Eye (tissue), 1 donor: ENCODE measurements at places on chromosomes 11 and 22.

DNA sequence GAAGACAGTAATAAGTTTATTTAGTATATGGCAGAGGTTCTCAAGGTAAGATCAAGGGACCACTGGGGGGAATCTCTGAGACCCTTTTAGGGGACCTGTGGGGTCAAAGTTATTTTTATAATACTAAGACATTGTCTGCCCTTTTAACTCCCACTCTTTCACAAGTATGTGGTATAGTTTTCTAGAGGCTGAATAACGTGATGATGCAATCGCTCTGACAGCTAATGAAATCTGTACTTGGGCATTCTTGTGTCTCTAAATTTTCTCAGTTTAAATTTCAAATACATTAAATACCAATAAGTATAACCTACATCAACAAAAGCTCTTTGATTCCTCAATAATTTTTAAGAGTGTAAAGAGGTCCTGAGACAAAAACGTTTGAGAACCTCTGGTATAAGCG is 147.9 kb downstream of the ATG16L2 start:
- DNase-seq, result no peak

DNA sequence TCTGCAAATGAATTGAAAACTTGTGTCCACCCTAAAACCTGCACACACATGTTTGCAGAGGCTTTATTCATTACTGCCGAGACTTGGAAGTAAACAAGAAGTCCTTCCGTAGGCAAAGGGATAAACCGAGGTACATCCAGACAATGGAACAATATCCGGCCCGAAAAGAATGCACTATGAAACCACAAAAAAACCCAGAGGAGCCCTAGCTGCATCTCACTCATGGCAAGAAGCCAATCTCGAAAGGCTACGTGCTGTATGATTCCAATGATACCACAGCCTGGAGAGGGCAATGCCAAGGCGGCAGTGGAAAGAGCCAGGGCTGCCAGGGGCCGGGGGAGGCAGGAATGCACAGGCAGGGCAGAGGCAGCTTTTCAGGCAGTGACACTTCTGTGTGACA is 3.2 kb upstream of the MRPL23 start:
- peak; percentile 16 for DNase-seq

DNA sequence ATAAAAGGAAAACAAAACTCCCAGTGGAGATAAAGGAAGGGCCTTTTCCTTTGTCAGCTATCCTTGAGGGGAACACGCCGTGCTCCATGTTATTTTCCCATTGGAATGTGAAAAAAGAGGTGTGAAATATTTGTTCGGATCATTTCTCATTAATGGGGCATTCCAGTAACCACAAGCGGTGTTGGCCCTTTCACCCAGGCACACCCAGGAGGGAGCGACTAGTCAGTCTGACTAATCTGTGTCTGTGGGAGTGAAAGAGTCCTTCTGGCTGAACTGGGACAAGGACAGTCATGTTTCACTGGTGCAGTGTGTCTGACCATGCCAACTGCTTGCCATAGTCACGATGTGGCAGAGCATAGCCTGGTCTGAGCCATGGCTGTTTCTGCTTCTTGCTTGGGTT is 13.0 kb upstream of the MYEOV start:
- DNase-seq, result peak; percentile 54

DNA sequence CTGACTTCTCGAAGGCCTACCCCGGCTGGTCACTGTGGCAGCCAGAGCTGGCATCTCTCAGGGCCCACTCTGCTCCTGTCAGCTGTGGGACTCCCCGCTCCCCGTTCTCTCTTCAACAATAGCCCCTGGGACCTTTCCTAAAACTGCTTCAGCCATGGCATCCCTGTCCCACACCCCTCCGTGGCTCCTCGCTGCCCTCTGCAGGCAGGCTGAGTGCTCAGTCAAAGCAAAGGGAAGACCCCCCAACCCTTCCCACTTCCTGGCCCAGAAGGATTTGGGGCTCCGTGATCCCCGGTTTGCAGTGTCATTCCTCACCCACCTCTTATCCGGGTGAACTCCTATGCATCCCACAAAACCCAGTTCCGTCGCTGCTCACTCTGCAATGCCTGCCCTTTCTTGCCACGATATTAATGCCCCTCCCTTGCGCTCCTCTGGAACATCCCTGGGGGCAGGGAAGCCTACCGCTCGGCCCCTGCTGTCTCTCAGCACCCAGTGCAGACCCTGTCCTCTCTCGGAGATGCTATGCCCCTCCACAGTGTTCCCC is 1.6 kb upstream of the TH start:
- no peak for DNase-seq

DNA sequence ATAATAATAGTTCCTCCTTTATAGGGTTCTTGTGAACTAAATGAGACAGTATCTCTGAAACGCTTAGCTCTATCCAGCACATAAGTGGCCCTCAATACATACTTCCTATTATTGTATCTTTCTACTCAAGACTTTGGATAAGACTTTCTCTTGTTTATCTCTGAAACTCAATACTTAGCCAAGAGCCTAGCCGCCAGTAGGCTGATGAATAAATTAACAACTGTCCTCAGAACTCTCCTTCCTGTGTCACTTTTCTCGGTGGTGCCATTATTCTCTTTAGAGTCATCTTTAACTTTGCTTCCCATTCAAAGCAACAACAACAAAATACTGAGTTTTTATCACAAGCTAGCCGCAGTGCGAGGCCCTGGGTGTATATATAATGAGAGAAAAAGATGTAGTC is 86.9 kb downstream of the FAM83F start:
- no peak for DNase-seq

DNA sequence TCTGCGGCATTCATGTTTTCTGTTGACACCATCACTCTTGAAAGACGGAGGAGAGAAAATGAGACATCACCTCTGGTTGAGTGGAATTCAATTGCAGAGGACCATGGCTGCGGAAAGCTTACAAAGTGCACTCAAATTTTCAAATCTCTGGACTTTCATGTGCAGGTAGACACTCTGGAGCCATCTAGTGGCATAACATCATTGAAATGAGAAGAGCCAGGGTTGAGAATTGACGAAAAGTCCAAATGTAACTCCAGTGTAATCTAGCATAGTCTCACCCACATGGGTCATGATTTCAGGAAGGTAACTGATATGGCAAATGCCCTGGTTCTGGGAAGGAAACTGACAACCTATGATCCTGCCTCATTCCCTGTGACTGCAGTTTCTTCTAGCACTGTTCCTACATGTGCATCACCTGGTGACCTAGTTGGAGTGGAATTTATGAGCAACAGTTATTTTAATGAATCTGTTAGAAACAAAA is 687.8 kb downstream of the KCNA4 start:
- peak; percentile 77 for DNase-seq

DNA sequence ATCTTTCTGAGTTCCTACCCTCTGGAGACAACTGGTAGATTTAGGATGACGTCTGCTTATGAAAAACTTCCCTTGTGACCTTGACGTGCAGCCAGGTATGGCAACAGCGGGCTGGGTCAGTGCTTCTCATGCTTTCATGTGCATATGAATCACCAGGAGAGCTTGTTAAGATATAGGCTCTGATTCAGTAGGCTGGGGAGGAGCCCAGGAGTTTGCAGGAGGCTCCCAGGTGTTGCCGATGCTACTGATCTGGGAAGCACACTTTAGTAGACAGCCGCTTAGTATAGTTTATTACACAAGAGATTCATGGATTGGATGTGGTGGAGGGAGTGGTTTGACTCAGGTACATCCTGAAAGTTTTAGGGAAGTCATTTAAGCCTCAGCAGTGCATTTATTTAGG is 23.8 kb downstream of the DIXDC1 start:
- no peak for DNase-seq

- DNase-seq, result peak; percentile 57
These were observed at the start of gene UPK3A for GRCh38 chr22:45284705-45285262. Gene UPK3A, plus strand, starts transcription at chr22:45284949. Its CDS starts 65 bp downstream, at chr22:45285014.

GRCh38 chr11:113148652-113149051 is 165.7 kb upstream of the TTC12 start:
- DNase-seq, result peak; percentile 43

DNA sequence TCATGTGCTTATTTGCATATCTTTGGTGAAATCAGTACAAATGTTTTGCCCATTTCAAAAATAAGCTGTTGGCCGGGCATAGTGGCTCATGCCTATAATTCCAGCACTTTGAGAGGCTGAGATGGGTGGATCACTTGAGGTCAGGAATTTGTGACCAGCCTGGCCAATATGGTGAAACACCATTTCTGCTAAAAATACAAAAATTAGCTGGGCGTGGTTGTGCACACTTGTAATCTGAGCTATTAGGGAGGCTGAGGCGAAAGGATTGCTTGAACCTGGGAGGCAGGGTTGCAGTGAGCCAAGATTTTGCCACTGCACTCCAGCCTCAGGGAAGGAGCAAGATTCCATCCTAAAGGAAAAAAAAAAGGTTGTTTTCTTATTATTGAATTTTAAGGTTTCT is 136.0 kb downstream of the SWAP70 start:
- no peak for DNase-seq

GRCh38 chr11:107547961-107548360 is 17.6 kb downstream of the ALKBH8 start:
- DNase-seq, result no peak

DNA sequence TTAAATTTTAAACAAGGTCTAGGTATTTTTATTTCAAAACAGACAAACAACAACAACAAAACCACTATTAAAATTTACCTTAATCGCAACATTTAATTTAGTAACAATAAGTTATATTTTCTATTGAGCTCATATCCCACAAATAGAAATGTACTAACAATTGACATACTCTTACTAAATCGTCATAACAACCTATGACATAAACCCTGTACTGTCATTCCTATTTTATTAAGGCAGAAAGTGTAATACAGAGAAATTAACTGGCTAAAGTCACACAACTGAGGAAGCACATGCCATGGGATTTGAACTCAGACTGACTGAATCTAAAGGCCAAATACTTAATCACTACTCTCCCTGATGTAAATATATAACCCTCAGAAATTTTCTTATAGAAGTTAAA is 3.0 kb downstream of the KIF18A start:
- no peak for DNase-seq

DNA sequence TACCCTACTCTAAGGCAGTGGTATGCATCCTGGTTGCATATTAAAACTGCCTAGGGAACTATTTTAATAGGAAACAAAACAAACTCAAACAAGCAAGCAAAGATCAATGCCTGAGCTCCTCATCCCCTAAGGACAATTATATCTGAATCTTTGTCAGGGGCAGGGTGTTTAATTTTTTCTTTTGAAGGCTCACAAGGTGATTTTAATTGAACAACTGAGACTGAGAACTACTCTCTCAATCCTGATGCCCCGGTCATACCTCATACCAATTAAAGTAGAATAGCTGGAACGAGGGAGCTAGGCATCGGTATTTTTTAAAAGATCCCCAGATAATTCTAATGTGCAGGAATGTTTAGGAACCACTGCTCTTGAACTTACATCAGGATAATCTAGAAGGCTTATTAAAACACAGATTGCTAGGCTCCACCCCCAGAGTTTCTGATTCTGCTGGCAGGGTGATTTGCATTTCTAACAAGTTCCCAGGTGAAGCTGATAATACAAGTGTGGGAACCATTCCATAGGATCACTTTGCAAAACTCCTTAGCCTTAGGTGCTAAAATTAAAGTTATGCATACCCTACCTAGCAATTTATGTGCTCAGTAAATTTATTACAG is 416.5 kb downstream of the GUCY1A2 start:
- DNase-seq, result no peak

- no peak for DNase-seq
These were observed 151.2 kb downstream of the LRRC4C start for GRCh38 chr11:41308286-41308685.

DNA sequence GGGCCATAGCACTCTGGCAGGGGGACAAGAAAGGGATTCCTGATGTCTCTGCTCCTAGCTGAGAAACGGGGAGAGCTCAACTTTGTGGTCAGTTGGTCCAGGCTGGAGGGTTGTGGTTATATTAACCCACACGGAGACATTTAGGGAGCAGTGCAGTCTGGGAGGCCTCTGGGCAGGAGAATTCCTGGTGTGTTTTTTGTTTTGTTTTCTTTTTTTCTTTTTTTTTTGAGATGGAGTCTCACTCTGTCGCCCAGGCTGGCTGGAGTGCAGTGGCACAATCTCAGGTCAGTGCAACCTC is 88.0 kb upstream of the SHISAL1 start:
- DNase-seq, result no peak

DNA sequence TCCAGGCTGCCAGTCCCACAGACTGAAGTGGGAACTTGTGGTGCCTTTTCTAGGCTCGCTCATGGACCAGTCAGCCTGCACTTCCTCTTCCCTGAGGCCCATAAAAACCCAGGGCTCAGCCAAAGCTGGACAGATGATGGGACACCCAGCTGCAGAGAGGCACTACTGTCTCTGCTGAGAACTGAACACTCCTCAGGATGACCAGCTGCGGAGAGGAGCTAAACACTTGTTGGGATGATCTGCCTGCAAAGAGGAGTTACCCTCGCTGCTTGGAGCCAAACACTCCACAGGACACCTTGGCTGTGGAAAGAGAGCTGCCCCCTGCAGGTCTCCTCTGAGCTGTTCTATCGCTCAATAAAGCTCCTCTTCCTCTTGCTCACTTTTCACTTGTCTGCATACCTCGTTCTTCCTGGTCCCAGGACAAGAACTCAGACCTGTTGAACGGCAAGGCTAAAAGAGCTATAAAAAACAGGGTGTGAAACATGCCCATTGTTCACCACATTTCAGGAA is 465.5 kb downstream of the GUCY1A2 start:
- DNase-seq, result no peak

- DNase-seq, result no peak
These were observed 4.9 kb downstream of the NNMT start for GRCh38 chr11:114301088-114301487.

DNA sequence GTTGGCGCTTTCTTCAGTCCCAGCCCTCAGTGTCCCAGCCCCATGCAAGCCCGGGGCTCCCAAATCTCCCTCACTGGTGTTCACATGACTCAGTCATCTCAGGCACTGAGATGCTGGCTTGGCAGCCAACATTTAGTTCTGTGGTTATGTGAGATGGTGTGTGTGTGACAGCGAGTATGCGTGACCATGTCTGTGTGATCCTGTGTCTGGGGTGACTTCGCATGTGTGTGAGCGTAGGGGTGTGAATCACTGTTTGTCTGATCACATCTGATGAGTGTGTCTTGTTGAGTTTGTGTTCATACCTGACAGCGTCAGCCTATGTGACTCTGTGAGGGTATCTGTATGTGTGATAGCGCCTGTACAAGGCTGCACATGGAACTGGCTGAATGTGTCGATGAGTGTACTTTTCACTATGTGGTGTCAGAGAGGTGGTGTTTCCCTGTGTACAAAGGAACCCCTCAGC is 16.2 kb downstream of the CREB3L1 start:
- peak; percentile 41 for DNase-seq

DNA sequence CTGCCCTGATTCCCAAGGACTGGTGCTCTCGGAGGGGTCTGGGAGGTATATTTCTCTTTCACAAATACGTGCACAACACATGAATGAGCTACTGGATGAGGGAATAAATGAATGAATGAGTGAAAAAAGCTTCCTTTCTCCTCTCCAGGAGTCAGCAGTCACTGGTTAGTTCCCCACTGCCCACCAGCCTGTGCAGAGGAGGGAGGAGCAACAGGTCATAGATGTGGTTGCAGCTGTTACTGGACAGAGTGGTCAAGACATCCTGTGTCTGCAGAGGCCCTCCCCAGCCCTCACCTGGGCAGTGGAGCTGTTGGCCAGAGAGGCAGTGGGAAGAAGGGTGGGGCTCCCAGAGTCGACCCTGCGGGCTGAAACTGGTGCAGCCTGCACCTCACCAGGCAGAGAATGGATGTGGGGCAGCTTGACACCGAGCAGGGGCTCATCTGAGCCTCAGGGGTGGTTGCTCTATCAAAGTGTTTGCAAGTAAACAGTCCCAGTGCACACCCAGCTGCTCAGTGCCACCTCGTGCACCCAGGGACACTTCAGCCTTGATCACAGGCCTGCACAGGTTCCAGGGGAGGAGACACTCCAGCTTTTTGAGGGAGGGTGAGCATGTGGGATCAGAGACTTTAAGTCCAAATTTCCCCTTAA is 1.4 kb upstream of the VPREB1 start:
- DNase-seq, result no peak

GRCh38 chr22:48397531-48398180 is 1430.0 kb downstream of the BRD1 start:
- DNase-seq, result no peak
